Cortex of kidney (tissue), 1 donor: ENCODE measurements at places on chromosomes 1 and 21.

- DNase-seq: no peak
Observed at GRCh38 chr1:179080866-179081686, 794 bp upstream of the TOR3A start.

DNA sequence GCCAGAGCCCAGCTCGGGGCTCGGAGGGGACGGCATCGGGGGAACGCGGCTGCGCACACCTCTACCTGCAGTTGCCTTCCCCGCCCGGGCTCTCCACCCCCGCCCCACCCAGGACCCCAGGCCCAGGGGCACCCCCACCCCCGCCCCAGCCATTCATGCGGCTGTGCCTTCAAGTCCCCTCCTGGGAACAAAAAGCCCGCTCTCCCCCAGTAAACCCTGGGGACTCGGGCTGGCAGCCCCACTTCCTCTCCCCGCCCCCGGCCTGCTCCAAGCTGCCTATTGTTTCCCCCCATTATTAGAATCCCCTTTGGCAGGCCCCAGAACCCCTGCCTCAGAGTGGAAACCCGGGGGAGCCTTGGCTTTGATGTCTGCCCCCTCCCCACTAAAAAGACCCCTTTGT lies 18.0 kb downstream of the MEGF6 start:
- DNase-seq: no peak

GRCh38 chr1:229651546-229651945 lies 25.5 kb downstream of the URB2 start:
- no peak for DNase-seq

DNA sequence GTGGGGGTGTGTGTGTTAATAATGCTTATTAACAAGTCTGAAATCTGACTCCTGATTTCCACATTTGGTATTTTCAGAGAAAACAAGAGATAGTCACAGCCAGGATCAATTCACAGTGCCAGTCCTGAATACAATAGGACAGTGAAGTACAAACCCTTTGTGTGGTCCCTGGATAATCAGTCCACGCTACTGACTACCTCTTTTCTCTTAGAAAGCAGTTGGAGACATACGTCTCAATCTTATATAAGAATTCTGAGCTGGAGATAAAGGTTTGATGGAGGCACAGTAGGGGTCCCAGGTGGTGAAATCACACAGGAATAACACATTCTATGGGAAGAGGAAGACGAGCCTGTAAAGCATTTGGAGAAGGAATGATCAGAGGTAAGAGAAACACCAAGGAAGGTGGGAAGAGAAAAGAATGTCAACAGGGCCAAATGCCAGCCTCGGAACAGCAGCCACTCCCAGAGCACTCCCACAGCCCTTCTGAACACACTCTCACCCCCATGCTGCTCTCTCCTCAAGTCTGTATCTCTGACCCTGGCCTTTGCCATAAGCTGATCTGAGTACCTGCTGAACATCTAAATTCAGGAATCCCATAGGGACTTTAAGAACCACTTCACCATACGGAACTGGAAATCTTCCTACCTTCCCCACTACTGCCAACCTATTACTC lies 48.6 kb downstream of the TRAF5 start:
- DNase-seq: no peak

DNA sequence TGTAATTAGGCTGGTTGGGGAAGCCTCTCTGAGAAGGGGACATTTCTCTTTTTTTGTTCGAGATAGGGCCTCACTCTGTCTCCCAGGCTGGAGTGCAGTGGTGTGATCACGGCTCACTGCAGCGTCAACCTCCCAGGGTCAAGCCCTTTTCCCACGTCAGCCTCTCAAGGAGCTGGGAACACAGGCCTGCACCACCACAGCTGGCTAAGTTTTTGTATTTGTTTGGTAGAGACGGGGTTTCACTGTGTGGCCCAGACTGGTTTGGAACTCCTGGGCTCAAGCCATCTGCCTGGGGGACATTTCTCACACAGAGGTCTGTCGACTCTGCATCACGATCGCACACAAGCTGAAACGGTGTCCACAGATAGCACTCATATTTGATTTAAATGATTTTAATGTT lies 39.7 kb downstream of the HUNK start:
- DNase-seq: no peak

- DNase-seq: no peak
Observed at GRCh38 chr1:47227341-47228232, 4.4 kb downstream of the TAL1 start.

DNA sequence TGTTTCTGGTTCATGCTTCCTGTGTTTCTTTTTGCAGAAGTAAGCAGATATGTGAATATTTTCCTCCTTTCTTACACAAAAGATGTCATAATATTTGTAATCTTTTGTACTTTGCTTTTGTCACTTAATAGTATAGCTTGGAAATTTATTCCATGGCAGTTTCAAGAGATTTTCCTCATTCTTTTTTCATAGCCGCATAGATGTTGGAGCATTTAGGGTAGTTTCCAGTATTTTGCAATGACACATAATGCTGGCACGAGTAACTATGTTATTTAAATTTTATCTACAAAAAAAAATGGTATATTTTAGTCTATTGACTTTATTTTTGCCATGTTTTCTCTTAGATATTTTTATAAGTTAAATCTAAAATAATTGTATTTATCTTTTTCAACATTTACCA lies 40.7 kb downstream of the AGO3 start:
- DNase-seq: no peak

DNA sequence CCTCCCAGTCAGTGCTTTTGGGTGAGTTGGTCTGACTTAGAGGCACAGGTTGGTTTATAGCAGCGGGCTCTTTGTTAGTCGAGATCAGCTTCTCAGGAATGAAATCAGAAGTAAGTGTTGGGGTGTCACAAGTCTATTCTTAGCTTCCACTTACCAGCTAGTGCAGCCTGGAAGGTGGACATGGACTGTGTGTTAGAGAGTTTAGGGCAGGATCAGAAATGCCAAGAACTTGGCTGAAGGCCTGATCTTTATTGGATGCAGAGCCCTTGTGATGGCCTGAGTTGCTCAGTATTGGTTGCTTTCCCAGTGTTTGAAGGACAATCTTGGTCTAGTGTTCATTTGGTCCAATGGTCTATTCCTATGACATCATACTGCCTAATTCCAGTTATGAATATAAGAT lies 377.0 kb upstream of the USP24 start:
- DNase-seq: no peak

DNA sequence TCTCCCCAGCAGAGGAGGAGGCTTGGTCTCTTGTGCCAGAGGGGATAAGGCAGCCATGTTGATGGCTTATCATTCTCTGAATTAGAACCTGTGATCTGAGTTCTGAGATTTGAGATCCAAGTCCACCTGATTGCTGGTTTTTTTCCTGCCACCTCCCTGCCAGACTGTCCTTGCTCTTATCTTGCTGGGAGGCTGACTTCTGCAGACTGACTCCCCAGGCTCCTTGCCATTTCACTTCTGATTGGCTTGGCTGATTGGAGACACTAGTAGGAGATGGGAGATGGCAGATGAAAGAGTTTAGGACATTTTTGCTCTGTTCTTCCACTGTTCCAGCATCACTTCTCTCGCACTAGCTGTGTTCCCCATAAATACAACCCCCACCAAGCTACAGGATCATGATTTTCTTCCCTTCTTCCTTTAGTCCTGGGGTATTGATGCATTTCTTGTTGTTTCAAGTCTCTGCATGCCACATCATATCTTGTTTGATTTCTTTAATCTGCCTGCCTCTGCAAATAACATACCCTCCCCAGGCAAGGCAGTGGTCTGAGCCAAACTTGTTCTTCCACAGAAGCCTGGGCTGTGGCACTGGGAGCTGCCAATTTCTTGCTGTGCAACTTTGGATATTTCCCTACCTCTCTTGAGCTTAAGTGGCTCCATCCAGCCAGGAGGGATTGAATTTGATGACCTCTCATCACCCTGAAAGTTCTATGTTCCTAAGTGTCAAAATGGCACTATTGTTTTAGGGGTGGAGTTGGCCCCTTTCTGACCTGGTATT lies 963 bp upstream of the CYP4B1 start:
- DNase-seq: no peak

GRCh38 chr21:35478161-35479064 lies 429.3 kb upstream of the RUNX1 start:
- no peak for DNase-seq

- DNase-seq: no peak
Observed at GRCh38 chr1:51569284-51570062, 47.4 kb upstream of the OSBPL9 start.

DNA sequence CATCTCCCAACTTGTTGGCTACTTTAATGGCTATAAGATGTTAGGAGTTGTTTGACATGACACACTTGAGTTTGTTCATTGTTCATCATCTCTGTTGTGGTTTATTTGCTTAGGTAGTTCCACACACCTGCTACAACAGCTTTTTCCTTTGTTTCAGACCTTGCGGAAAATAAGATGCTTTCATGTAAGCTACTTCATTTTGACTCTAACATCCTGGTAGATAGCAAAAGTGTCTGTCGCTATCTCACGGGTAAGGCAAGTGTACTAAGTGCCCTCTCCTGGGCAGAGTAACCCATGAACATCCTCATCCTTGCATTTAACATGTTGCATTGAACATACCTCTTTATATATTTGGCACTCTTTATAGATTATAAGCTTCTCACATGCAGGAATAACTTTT lies 1.6 kb upstream of the OR10T2 start:
- no peak for DNase-seq

DNA sequence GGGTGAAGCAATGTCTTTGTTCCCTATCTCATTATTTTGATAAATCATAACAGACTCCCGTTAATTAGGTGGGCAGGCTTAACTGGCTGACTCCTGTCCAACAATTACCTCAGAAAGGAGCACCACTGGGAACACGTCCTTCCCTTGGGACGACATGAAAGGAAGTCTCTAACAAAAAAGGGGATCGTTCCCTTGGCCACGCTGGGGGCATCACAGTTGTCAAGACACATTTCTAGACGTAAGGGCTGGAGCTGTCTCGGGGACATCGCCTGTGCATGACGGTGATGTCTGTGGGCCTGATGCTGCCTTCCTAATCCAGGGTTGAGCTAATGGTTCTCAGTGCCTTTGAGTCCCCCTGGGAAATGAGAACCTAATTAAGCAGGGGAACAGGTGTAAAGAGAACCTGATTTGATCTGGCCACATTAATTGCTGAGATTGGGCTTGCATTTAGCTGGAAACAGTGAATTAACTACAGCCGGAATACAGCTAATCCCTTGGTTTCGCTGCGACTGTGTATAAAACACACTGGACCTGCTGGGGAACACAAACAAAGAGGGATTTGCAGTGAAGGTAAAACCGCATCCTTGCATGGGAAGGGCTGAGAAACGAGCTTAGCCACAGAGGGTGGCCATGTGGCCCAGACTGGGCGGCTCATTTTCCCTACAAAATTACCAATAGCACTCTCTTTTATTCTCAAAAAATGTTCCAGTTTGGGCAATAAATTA lies 111.8 kb downstream of the MRPS6 start:
- DNase-seq: no peak

DNA sequence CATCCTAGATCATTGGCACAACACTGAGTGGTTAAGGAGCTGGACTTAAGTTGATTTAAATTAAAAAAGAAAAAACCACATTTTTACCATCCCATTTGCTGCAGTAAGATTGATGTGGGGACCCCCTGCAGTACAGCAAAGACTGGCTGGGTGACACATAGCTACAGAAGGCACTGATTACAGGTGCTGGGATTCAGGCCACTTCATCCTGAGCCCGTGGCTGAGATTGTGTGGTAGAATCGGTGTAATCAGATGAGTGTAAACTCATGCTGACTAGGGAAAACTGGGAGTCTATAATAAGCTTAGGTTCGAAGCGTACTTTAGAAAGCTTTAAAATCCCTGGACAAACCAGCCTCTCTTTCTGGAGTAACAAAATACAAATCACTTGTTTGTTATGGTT lies 70.1 kb downstream of the SLC25A24 start:
- DNase-seq: no peak

DNA sequence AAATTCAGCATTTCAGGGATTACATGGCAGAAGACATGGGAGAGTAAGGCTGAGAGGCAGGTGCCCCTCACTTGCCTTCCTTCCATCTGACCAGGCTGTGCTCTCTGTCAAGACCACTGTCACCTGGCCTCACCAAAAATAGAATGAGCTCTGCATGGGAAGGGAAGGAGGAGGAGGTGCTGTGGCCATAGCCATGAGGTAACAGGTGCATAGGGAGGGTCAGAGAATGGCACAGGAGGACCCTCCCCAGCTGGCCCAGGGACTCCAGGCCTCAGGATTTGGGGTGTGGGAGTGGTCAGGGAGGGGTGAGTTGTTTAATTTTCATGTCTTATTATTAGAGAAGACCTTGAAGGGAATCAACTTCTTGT lies 192.3 kb downstream of the FCRL5 start:
- no peak for DNase-seq

DNA sequence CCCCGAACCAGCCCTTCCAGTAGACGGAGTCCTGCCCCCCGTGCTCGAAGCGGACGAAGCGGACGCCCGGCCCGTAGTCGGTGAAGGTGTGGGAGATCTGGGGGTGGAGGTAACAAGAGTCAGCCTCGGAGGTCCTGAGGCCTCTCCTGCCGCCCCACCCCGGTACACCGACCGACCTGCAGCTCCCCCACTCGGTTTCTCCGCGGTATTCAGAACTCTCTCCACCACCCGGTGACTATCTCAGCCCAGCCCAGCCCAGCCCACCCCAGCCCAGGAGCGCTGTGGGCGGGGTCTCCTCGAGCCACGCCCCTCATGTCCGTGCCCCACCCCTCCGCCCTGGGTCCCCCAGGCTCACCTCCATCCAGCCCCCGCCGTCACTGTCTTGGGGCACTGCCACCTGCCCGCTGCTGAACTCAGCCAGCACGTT lies 5.5 kb downstream of the FBXO2 start:
- DNase-seq: no peak

- DNase-seq: no peak
Observed at GRCh38 chr21:41885341-41886024, 6.3 kb upstream of the PRDM15 start.

GRCh38 chr1:58814251-58815068 lies 30.6 kb upstream of the JUN start:
- DNase-seq: no peak

- no peak for DNase-seq
Observed at GRCh38 chr1:111989531-111990025, at the start of gene KCND3. Gene KCND3 (minus strand): TSS chr1:111989668.

- DNase-seq: no peak
Observed at GRCh38 chr21:33229784-33230544, at the start of gene IFNAR2. Gene IFNAR2 (plus strand): TSS chr21:33229938. CDS start chr21:33241923, 11,985 bp downstream.
